ENCODE measurements at places on chromosomes 5 and 9. TPM values are rescaled to one million over a fixed set of nuclear protein-coding genes. Genes with fewer than 3 reads are reported as not detected.

DNA sequence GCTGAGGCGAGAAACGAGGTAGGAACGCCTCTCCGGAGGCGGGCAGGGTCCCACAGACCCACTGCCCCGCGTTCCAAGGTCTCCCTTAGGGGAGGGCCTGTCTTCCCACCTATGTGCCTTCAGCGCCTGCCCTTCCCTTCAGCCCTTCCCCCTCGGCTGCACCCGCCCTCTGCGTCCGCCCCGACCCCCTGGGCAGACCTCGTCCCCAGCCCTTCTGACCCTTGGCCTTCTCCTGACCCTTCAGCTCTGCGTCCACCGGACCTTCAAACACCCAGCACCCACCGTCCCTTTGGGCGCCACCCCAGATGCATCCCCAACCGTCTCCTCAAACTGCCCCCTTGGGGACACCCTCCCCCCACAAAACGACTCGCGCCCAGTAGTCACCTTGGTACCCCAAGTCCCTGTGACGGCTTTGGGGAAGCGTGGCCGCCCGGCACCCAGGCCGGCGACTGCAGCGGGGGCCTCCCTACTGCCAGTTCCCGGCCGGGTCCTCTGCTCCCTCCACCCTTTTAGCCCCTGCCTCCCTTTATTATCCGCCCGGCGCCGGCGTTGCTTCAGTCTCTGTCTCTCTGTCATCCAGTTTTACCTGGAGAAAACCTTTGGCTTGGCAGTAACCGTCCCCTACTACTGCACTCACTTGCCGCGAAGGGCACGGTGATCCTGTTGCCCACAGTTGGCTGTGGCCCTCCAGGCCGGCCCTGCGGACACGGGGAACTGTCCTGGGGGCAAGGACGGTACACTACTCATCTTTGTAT lies 421 bp downstream of the RUSC2 start:
- H3K27ac ChIP-seq: peak overlapping the region; percentile 97
- no peak for DNase-seq
- peak overlapping the region; percentile 85 for H3K4me3 ChIP-seq
- H3K36me3 ChIP-seq: peaks cover 7% of the 10 kb centered on the region
- H3K4me1 ChIP-seq: peaks cover 31% of the 10 kb centered on the region
- no peaks in the 10 kb centered on the region for H3K27me3 ChIP-seq

DNA sequence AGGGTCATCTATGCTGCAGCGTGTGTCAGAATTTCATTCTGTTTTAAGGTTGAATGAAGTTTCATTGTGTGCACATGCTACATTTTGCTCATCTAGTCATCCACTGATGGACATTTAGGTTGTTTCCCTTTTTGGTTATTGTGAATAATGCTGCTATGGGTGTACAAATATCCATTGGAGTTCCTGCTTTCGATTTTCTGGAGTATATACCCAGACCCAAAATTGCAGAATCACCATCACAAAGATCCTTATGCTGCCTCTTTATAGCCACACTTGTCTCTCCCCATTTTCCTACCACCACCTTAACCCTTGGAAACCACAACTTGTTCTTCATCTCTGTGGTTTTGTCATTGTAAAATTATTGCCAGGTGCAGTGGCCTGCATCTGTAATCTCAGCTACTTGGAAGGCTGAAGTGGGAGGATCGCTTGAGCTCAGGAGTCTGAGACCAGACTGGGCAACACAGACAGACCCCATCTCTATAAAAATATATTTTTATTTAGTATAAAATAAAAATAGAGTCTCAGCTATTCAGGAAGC lies 166.2 kb downstream of the HSD17B3 start:
- H3K27ac ChIP-seq: no peak overlapping the region
- H3K27me3 ChIP-seq: peaks cover 32% of the 10 kb centered on the region
- peaks cover 18% of the 10 kb centered on the region for H3K4me1 ChIP-seq
- H3K36me3 ChIP-seq: no peaks in the 10 kb centered on the region

GLRX gene
- 17.9 TPM for total RNA-seq

TMED9 gene
- 151 TPM for total RNA-seq

- H3K27ac ChIP-seq: peak overlapping the region; percentile 5
- no peaks in the 10 kb centered on the region for H3K36me3 ChIP-seq
- H3K4me1 ChIP-seq: peaks cover 42% of the 10 kb centered on the region
Observed at GRCh38 chr5:110335361-110336066, 391.0 kb downstream of the TMEM232 start.

- no peaks in the 10 kb centered on the region for H3K27me3 ChIP-seq
- DNase-seq: no peak
- no peak overlapping the region for H3K4me3 ChIP-seq
- H3K36me3 ChIP-seq: no peaks in the 10 kb centered on the region
- peaks cover 53% of the 10 kb centered on the region for H3K4me1 ChIP-seq
- peak overlapping the region; percentile 75 for H3K27ac ChIP-seq
Observed at GRCh38 chr9:123322273-123323195, 33.5 kb upstream of the CRB2 start.

- peaks cover 9% of the 10 kb centered on the region for H3K4me1 ChIP-seq
- no peak overlapping the region for H3K4me3 ChIP-seq
- no peaks in the 10 kb centered on the region for H3K27me3 ChIP-seq
- peaks cover 24% of the 10 kb centered on the region for H3K36me3 ChIP-seq
- no peak overlapping the region for H3K27ac ChIP-seq
- no peak for DNase-seq
Observed at GRCh38 chr9:104836767-104837166, 72.8 kb downstream of the NIPSNAP3B start.

Data from mesothelial cell of epicardium (in vitro differentiated cells).